MM.1S (cell line): ENCODE measurements at places on chromosomes 11 and 22.

DNA sequence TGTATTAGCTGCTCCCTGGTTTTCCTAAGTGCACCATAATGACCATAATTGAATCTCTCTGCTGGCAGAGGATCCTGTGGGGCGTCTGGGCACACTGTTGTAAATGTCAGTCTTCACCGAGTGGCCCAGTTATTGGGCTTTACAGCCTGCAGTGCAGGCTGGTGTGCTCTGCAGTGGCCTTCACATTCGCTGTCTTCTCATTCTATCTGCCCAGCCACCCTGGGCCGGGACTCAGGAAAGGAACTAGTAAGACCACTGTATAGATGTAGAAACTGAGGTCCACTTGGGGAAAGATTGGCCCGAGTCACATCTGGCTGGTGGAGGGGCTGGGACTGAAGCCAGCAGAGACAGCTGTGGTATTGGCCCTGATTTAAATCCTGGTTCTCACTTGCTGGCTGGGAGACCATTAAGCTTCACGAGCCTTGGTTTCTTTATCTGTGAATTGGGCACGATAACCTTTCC is 49.3 kb downstream of the TSPAN18 start:
- DNase-seq = no peak

GRCh38 chr22:17781319-17782031 is 7.2 kb upstream of the BID start:
- peak; percentile 82 for DNase-seq

DNA sequence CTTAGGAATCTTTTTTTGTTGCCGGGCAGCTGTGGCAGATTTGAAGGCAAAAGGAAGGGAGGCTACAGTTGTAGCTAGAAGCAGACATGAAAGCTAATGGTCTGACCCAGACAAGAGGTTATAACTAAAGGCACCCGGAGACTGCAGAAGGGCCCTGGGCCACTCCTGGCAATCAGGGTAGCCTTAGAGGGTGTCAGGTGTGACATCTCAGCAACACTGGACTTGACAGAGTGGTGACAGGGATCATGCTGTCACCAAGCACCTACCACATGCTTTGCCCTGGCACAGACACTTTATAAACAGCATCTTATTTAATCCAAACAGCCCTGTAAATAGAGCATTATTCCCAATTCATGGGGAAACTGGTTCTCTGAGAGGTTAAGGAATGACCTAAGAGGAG is 25.7 kb downstream of the TUB start:
- DNase-seq = no peak

DNA sequence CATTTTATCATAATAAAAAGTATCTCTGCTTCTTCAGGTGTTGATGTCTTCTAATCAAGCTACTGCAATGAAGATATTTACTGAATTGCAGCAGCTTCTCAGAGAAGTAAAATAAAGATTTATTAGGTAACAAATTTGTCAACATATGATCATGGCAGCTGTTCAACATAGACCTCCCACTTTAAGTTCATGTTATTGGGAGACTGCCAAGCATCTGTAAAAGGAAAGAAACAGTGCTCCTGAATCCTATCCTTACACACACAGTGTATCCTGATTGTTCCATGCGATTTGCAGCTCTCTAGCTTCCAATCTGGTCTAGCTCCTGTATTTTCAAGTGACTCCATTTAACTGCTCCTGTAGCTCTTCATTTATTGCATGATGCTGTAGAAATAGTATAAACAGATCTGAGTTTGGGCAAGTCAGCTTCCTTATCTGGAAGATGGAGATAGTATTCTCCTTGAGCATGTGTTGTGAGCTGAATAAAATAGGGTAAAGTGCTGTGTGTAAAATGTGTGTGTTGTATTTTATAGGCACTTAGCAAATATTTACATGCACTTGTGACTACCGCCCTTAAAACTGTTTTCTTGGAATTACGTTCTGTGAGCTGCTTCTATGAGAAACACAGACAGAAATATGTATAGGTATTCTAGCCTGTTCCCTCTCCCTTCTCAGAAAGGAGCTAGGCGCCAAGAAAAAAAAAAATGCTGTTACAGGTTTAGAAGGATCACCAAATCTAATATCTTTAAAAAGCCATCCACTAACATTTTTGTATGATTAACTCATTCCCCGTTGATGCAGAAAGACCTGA is 290.6 kb downstream of the JRKL start:
- DNase-seq = no peak

DNA sequence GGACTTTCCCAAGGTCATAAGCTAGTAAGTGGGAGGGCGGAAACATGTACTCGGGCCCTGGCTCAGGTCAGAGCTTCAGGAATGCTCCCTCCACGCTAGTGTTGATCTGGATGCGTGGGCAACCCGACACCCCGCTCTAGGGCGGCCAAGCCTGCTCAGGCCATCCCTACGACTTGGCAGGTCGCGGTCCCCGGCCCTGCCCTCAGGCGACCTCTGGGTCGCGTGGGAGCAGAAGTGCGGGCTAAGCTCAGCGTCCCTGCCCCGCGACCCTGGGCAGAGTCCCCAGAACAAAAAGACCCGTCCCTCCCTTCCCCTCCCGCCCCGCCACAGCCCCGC is 781 bp upstream of the TEF start:
- DNase-seq = no peak

- no peak for DNase-seq
Measured at GRCh38 chr11:65649656-65650546, 12.0 kb downstream of the SIPA1 start.

- DNase-seq = no peak
Measured at GRCh38 chr11:6240781-6241180, 1.9 kb downstream of the CNGA4 start.
